H9 (cell line): ENCODE measurements at places on chromosomes 5 and 9. TPM values are rescaled to one million over a fixed set of nuclear protein-coding genes. Genes with fewer than 3 reads are reported as not detected.

ARL15 gene
- 13.0 and 14.1 TPM in 2 replicates for total RNA-seq

GCNT4 gene
- total RNA-seq, result 0.63 and 0.66 TPM in 2 replicates

DNA sequence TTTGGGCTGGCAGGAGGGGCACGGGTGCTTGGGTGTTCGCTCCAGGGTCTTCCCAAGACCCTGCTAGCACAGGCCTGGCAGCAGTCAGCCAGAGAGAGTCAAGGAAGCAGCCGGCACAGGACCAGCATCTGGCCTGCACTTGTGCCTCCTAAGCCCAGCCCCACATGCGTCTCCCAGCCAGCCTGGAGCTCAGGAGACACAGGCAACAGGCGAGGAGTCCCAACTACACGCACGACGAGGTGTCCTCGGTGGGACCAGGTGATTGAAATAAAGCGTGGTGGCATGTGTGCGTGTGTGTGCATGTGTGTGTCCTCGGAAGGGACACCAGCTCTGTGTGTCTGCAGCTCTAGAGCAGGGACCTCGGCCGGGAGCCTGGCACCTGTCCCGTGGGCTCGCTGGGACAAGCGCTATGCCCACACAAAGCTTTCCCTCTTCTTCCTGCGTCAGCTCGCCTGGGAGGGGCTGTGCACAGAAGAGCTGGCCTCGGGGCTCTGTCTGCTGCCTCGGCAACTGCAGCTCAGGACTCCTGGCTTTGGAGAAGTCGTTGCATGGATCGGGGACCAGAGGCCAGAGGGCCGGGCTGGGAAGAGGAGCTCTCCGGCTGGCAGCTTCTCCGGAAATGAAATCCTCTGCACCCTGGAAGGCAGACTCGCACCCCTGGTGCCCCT, 14.7 kb upstream of the SLC9A3 start:
- DNase-seq, result no peak

- no peak for DNase-seq
Measured at GRCh38 chr9:111393971-111394370, 63.9 kb upstream of the OR2K2 start.
